ENCODE measurements at places on chromosomes 1 and 21.

DNA sequence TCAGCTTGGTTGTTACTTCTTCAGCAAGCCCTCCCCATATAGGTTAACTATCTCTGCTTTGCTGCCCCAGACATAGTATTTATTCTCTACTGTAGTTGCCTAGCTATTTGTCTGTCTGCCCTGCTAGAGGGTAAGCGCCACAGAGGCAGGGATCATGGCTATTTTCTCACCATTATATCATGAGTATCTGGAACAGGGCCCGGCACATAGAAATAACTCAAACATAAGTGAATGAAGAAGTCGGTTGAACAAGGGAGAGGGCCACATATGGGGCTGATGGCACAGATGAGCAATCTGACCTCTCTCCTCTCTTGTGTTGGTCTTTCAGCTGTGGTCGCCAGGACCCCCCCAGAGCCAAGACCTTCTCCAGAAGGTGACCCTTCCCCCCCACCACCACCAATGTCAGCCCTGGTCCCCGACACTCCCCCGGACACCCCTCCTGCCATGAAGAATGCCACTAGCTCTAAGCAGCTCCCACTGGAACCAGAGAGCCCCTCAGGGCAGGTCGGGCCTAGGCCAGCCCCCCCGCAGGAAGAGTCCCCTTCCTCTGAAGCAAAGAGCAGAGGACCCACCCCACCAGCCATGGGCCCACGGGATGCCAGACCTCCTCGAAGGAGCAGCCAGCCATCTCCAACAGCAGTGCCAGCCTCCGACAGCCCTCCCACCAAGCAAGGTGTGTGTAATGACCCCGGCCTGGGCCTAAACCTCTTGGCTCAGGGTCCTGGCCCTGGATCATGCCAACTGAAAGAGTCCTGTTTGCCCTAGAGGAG is 14.9 kb downstream of the MAP7D1 start:
- DNase-seq = no peak

DNA sequence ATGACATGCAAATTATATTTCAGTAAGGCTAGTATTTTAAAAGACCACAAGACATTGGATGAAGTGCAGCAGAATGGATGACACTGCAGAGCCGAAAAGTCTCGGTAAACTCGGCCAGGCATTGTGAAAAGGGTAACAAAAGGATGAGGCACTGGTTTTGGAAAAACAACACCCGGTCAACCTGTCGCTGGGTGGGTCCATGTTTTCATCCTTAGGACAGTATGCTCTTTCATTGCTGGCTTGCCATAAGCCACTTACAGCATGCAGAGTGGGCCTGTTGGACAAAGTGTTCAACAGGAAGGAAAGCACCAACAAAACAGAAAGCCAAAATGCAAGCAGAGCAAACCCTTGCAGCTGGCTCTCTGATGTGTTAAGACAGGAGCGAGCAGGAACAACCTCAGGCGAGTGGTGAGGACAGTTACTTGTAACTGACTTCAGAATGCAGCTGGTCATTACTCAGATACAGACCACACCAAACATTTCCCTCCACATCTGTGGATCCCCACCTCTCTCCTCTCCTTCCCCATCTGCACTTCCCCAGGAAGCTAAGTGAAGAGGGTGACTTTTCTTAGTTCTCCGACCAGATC is 2.9 kb upstream of the RCAN1 start:
- no peak for DNase-seq

- no peak for DNase-seq
Measured at GRCh38 chr1:116763116-116763786, 9.0 kb downstream of the CD2 start.

DNA sequence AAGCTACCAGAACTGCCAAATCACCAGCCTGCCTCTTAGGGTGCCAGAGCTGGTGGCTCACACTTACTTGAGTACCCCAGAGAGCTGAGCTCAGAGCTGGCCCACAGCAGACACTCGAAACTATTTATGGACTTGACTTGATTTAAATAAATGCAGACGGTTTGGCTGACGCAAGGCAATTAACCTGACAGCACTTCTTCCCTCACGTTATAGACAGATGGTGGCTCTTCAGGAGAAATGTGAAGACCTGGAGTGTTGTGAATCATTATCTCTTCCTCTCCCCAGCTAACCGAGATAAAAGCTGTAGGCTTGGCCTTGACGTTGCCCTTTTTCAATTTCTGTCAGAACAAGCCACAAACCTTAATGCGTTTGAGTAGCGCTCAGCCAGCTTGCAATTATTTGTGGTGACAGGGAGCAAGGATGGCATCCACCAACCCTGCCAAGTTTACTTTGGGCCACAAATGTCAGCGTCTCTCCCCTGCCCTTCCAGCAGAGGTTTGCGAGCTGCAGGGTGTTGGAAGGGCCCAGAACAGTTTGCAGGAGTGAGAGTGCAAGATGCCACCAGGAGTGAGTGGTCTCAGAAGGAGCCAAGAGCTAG is 34.0 kb upstream of the BCAR3 start:
- no peak for DNase-seq

All from esophagus squamous epithelium (tissue), 5 donors.